ENCODE measurements at places on chromosomes 1 and 21.

DNA sequence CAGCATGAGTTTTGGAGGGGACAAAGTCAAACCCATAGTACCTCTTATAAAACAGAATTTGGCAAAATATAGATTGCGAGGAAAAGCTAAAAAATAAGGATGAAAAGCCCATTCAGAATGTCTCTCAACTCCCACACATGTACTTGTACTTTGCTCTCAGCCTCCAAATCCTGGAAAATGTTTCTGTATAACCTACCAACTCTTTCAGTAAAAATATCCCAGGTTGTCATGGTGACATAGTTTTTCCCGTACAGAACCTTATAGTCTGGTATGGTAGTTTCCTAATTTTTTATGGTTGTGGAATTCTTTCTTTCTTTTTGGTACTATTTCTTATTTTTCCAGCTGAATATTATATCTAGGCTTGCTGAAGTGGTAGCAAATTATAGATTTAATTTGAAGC is 15.5 kb upstream of the RPS6KC1 start:
- DNase-seq: no peak

GRCh38 chr1:199817266-199817665 is 210.2 kb upstream of the NR5A2 start:
- DNase-seq: no peak

- DNase-seq: no peak
Observed at GRCh38 chr21:41373763-41374162, 11.9 kb downstream of the MX2 start.

GRCh38 chr1:150256554-150257341 is 826 bp upstream of the CA14 start:
- DNase-seq: no peak

DNA sequence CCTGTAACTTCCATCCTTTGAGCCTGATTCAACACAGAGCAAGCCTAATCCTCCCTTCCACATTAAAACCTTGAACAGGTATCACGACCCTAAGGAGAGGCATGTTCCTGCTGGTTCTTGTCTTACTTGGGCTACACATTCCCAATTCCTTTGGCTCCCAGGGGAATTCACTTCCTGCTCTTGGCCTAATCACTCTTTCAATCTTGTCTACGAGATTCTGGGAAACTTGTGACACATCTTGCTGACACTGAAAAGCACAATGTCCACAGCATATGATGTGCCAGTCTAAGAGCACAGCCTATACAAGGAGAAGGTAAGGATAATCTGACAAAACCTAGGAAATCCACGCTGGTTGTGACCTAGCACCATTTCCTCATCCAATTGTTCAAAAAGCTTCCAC is 163.9 kb downstream of the GABPA start:
- no peak for DNase-seq

GRCh38 chr1:164673584-164674214 is 114.7 kb downstream of the PBX1 start:
- DNase-seq: no peak

DNA sequence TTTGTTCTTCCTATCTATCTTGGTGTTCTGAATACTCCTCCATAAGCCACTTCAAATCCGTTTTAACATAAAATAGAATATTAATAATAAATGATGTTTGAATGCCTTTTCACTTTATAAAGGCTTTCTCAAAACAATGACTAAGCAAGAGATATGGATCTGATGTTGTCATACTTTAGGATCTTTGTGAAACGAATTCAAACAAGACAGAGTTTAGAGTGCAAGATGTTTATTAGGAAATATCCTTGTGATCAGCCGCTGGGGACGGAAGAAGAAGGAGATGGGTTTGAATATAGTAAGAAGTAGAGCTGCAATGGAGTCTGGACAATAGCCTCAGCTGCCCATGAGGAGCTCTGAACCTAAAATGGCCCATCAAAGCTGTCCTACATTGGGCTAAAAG is 351.8 kb downstream of the NEGR1 start:
- DNase-seq: no peak

DNA sequence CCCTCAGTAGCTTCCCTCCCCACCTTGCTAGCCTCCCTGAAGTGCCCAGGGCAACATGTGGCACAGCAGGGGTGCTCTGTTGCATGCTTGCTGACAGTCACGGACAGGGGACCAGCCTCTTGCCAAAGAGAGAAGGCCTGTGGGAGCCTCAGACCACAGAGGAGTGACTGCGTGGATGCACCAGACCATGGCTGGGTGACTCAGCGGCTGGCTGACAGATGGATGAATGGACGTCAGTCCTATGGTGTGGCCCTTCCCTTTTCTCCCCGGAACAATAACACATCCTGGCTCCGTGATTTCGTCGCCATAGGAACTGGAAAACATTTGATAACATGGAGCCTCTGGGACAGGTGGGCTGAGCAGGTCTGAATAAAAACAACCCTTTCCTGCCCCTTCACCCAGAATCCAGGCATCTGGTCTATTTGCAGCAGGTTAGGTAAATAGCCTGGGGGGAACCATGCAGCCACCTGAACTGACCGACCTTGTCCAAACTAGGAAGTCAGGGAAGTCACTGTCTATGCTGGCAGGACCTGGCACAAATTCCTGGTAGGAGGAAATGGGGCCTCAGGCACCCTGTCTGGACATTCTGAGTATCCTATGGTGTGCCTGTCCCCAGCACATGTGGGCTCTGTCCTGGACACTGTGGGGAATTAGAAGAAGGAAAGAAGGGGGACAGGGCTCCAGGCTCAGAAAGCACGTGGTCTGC is 53.3 kb downstream of the NENF start:
- DNase-seq: no peak

DNA sequence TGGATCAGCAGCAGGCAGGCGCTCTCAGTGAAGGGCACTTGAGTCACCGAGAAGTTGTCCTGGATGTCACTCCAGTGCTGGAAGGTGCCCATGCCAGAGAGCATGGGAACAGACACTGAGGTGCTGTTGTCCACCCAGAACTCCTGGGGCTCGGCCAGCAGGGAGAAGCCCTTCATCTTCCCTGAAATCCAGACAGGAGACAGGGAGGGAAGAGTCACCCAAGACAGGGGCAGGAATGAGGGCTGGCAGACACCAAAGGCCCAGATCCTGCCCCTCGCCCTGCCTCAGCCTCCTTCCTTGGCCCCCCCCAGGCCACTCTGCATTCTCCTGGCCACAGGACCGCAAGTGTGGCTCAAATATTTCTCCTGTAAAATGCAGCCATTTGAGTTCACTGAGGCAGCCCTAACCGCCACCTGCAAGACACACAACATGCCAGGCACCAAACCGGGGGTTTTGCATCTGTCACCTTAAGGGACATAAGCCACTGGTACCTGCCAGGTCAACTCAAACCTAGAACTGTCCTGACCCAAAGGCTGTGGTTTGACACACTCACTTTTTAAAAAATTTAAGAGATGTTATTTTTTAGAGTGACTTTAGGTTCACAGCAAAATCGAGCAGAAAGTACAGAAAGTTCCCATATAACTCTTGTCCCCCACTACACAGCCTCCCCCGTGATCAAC is 7.8 kb downstream of the AGT start:
- no peak for DNase-seq

GRCh38 chr1:229585338-229585737 is 26.8 kb upstream of the ABCB10 start:
- DNase-seq: no peak

All from stimulated activated CD4-positive, alpha-beta T cell treated with anti-CD3 and anti-CD28 coated beads, Interleukin-15, amount 100 ng/mL, for 48 hours (primary cell).